ENCODE measurements at places on chromosomes 16 and 17. TPM values are rescaled to one million over a fixed set of nuclear protein-coding genes. Genes with fewer than 3 reads are reported as not detected.

DNA sequence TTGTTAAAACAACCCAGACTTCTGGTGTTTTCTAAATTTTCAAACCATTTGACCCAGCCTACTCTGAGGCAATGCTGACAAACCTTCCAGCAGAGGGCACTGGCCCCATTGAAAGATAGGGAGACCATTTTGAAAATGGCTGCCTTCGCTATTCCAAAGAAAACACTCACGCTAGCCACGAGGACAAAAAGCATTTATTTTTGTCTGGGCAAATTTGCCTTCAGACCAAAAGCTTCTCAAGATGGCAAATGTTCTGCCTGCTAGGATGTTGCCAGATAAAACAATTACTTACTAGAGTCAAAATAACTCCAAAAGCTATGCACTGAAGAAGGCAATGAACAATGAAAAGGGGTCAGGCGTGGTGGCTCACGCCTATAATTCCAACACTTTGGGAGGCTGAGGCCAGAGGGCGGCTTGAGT is 296.7 kb upstream of the IRX5 start:
- no peak overlapping the region for H3K27ac ChIP-seq
- H3K4me3 ChIP-seq = no peak overlapping the region
- no peaks in the 10 kb centered on the region for H3K4me1 ChIP-seq

DNA sequence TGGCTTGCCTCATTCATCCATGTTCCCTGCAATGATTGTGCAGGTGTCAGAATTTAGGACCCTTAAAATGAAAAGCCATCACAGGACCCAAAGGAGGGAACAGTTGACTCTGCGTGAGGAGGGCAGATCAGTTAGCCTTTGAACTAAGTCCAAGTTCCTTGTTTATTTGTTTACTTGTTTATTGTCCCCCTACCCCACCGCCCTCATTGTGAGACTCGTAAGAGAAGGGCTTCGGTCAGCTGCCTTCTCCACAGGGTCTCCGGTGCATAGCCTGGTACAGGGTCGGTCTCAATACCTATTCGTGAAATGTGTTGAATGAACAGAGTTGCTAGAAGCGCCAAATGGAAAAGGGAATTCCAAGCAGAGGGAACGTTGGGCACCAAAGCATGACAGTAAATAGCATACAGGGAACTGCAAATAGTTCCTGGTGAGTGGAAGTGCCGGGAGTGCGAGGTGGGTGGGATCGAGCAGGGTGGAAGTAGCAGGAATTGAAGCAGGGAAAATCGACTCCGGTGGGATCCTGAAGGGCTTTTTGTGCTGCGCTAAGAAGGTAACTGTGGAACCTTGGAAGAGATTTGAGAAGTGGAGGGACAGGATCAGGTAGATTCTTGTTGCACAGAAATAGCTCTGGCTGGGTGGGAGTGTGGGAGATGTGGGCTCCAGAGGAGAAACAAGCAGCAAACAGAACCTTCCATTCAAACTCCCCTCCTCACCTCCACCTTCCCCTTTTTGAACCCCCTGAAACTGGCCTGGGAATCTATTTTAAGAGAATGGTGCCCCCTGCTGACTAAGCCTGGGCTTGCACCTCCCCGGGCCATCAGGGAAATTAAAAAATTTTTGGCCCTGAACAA is 12.7 kb downstream of the SLC35B1 start:
- no peak overlapping the region for H3K27ac ChIP-seq
- no peaks in the 10 kb centered on the region for H3K36me3 ChIP-seq

SYT17 gene
- total RNA-seq = 10.6 TPM

KRT20 gene
- 0.08 TPM for total RNA-seq

ENKD1 gene
- 2.5 TPM for total RNA-seq

DNA sequence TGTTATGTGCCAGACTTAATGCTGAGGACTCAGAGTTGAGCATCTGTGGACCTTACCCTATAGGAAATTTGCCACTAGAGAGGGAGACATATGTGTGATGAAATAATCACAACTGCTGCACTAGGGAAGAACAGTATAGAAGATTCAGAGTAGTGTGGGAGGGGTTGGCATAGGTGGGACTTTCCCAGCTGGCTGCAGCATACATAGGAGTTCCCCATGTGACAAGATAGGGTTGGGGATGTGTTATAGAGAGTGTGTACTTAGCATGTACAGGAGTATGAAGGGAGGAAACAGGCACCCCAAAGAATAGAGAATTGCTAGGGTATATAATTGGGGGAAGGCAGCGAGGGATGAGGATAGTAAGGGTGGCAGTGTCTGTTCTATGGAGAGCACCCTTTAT is 2.9 kb downstream of the NUP93 start:
- no peak overlapping the region for H3K4me3 ChIP-seq
- DNase-seq = no peak
- peaks cover 9% of the 10 kb centered on the region for H3K36me3 ChIP-seq
- H3K4me1 ChIP-seq = peaks cover 7% of the 10 kb centered on the region
- no peaks in the 10 kb centered on the region for H3K27me3 ChIP-seq
- no peak overlapping the region for H3K27ac ChIP-seq

DNA sequence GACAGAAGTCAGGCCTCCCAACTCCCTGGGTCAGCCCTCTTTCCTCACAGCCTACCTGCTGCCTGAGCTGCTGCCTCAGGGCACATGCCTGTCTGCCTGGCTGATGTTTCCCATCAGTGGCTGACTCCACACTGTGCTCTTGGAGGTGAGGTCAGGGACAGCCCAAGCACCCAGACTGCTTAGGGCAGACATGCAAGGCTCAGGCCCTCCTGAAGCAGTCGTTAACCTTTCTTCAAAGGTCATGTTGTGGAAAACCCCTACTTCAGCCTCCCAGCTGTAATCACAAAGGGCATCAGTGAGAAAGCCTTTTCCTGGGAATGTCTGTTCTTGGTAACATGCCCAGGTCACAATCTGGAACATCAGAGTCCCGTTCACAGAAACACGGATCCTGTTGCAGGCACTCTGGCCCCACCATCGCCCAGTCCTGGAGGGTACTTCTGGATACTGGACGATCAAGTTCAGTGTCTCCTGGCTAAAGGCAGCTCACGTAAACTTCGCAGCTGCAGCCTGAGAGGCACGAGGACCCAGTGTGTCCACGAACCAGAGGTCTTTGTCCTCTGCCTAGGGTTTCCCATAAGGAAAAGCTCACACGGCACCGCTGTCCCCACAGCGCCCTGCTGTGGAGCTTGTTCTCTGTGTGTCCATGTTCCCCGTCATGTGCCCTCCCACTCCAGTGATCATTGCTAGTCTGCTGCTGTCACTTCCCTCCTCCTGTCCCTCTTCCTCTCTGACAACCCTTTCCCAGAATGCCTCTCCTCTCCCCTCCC is 54.9 kb downstream of the GNAO1 start:
- H3K36me3 ChIP-seq = no peaks in the 10 kb centered on the region
- no peaks in the 10 kb centered on the region for H3K27me3 ChIP-seq
- H3K4me3 ChIP-seq = no peak overlapping the region
- no peak overlapping the region for H3K27ac ChIP-seq

GRCh38 chr16:23835390-23836077 is at the start of gene PRKCB:
Gene PRKCB, plus strand, starts transcription at chr16:23835983.
- H3K4me1 ChIP-seq = no peaks in the 10 kb centered on the region
- no peaks in the 10 kb centered on the region for H3K27me3 ChIP-seq
- H3K4me3 ChIP-seq = no peak within 1 kb of the TSS
- DNase-seq = no peak
- no peaks in the 10 kb centered on the region for H3K36me3 ChIP-seq
- no peak within 1 kb of the TSS for H3K27ac ChIP-seq

BAIAP3 gene
- 0.34 TPM for total RNA-seq

GRCh38 chr16:47949276-47949675 is 206.5 kb downstream of the ABCC12 start:
- H3K27me3 ChIP-seq = no peaks in the 10 kb centered on the region
- no peak overlapping the region for H3K27ac ChIP-seq

DNA sequence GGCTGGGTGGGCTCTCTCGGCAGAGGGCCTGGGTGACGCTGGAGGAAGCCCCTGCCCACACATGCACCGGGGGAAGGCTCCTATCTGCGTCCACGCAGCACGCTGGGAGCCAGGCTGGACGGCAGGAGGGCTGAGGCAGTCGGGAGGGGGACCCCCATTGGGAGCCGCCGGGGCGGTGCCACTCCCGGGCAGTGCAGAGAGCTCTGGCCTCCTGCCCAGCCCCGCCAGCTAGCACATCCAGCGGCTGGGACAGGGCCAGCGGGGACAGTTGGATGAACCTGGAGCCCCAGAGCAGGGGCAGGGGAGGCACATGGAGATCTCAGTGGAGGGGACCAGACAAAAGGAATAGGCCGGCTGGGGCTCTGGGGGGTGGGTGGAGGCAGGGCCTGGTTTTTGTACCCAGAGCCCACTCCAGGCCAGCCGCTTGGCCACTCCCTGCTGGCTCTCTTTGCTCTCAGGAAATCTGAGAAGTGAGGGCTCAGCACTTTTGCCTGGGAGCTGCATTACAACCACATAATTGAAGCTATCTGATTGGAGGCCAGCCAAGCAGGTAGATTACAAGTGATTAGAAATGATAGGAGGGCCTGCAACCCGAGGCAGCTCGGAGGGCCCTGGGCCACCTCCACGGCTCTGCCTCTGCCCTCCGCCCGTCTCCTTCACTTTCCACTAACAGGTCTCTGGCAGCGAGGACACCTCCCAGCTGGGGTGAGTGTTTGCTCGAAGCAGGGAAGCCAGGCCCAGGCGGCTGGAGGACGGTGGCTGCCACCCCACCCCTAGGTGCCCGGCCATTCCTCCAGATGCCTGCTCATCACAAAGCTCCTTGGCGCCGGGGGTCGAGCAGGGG is 40.1 kb downstream of the ENGASE start:
- H3K27ac ChIP-seq = no peak overlapping the region
- H3K4me1 ChIP-seq = peaks cover 16% of the 10 kb centered on the region
- H3K36me3 ChIP-seq = no peaks in the 10 kb centered on the region
- DNase-seq = peak; percentile 85

DNA sequence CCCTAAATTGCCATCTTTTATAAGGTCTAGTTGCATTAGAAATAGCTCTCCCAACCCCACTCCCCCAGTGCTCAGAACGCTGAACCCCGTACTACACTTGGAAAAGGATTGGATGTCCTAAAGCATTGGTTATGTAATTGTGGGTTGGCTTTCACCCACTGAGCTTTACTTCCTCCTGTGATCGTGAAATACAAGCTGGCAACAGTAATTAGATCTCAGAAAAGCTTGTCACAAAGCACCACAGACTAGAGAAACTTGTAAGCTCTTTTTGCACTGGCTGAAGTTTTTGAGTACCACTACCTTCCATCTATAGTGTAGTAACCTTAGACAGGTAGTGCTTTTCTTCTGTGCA is 54.4 kb downstream of the SIAH1 start:
- H3K4me1 ChIP-seq = peaks cover 3% of the 10 kb centered on the region
- no peaks in the 10 kb centered on the region for H3K27me3 ChIP-seq
- peaks cover 12% of the 10 kb centered on the region for H3K36me3 ChIP-seq
- no peak for DNase-seq

- H3K27ac ChIP-seq = no peak overlapping the region
- H3K4me1 ChIP-seq = no peaks in the 10 kb centered on the region
- H3K27me3 ChIP-seq = no peaks in the 10 kb centered on the region
- no peaks in the 10 kb centered on the region for H3K36me3 ChIP-seq
Measured at GRCh38 chr16:64234200-64234599, 887.7 kb downstream of the CDH11 start.

NEK8 gene
- 2.6 TPM for total RNA-seq

SP6 gene
- not detected for total RNA-seq

DNA sequence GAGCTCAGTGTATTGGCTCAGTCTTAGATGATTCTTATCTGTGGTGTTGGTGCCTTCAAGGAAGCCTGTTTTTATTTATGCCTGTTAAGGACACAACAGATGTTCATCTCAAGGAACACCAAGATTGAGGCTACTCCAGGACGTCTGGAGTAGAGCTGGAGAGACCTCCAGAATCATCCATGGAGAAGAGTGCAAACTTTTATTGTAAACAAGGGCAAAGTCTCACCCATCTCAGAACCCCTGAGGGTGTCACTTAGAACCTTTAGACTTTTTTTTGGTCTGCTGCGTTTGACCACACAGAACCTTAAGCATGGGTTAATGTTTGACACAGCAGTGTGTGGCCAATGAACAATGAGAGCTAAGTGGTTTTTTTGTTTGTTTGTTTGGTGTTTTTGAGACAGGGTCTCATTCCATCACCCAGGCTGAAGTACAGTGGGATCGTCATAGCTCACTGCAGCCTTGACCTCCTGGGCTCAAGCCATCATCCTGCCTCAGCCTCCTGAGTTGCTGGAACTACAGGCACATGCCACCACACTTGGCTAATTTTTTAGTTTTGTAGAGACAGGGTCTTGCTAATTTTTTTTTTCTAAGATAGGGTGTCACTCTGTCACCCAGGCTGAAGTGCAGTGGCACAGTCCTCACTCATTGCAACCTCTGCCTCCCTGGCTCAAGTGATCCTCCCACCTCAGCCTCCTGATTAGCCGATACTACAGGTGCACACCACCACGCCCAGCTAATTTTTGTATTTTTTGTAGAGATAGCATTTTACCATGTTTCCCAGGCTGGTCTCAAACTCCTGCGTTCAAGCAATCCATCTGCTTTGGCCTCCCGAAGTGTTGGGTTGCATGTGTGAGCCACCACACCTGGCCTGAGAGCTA is 16.3 kb downstream of the SLC47A1 start:
- no peak overlapping the region for H3K27ac ChIP-seq
- no peaks in the 10 kb centered on the region for H3K36me3 ChIP-seq
- H3K4me3 ChIP-seq = no peak overlapping the region
- H3K27me3 ChIP-seq = peaks cover 22% of the 10 kb centered on the region
- H3K4me1 ChIP-seq = no peaks in the 10 kb centered on the region

DNA sequence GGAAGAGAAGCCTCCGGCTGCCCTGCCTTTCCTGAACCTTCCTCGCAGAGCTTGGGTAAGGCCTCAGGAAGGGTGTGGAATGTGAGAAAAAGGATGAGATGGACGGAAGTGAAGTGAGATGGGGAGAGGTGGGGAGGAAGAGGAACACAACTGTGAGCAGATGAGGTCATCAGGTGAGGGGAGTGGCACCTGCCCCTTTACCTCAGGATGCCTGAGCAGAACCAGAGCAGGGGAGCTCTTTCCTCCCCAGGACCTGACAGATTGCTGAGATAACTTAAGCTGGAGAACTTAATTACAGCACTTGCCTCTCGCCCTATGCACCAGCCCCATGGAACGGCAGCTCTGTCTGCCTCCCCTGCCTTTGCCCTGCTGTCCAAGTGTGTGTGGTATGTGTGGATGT is 29.8 kb downstream of the TMEM132E start:
- no peaks in the 10 kb centered on the region for H3K4me1 ChIP-seq
- no peaks in the 10 kb centered on the region for H3K36me3 ChIP-seq
- no peak overlapping the region for H3K27ac ChIP-seq
- no peak for DNase-seq

- H3K4me1 ChIP-seq = no peaks in the 10 kb centered on the region
- DNase-seq = no peak
- no peaks in the 10 kb centered on the region for H3K27me3 ChIP-seq
- H3K27ac ChIP-seq = no peak overlapping the region
- H3K36me3 ChIP-seq = no peaks in the 10 kb centered on the region
Measured at GRCh38 chr17:10156948-10157607, 41.3 kb downstream of the GAS7 start.

GRCh38 chr17:81599719-81600486 is 37.0 kb downstream of the NPLOC4 start:
- DNase-seq = no peak
- H3K4me1 ChIP-seq = no peaks in the 10 kb centered on the region
- H3K27me3 ChIP-seq = no peaks in the 10 kb centered on the region
- no peak overlapping the region for H3K27ac ChIP-seq
- no peak overlapping the region for H3K4me3 ChIP-seq

GRCh38 chr16:49345829-49346228 is 27.8 kb upstream of the C16orf78 start:
- H3K27ac ChIP-seq = no peak overlapping the region
- DNase-seq = peak; percentile 36
- no peaks in the 10 kb centered on the region for H3K27me3 ChIP-seq
- H3K4me1 ChIP-seq = no peaks in the 10 kb centered on the region

UMOD gene
- total RNA-seq = not detected

- DNase-seq = no peak
- no peaks in the 10 kb centered on the region for H3K27me3 ChIP-seq
- no peak overlapping the region for H3K4me3 ChIP-seq
- H3K36me3 ChIP-seq = no peaks in the 10 kb centered on the region
Measured at GRCh38 chr16:58419241-58419990, 27.1 kb downstream of the GINS3 start.

NOG gene
- 20.3 TPM for total RNA-seq

DLX3 gene
- total RNA-seq = not detected

All from SJCRH30 (cell line).